ENCODE measurements at places on chromosomes 1 and 21. TPM values are rescaled to one million over a fixed set of nuclear protein-coding genes. Genes with fewer than 3 reads are reported as not detected.

The MOB3C gene
- 12.6 TPM for total RNA-seq

The KCNA3 gene
- total RNA-seq: 0.27 TPM

GRCh38 chr21:14836950-14837349 lies 227.8 kb downstream of the NRIP1 start:
- no peak for DNase-seq

- peak; percentile 36 for DNase-seq
Measured at GRCh38 chr1:55155522-55155921, 59.6 kb downstream of the USP24 start.

DNA sequence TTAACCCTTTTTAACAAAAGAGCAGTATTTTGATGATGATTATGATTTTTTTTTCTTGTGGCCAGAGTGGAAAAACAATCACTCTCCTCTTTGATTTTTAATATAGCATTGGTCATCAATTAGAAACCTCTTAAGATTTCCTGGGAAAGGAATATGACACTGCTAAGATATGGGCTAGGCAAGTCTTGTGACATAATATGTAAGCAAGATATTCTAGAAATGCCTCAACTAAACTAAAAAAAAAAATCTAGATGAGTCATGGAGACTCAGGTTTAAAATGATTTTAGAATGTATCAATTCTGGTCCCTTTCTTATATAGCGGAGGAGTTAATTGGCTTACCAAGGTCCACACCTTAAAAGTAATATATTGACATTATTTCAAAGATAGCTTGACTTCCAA lies 60.3 kb upstream of the JUN start:
- DNase-seq: no peak

Measured in muscle of leg (tissue), 16 donors.